ENCODE measurements at places on chromosomes 4 and X. TPM values are rescaled to one million over a fixed set of nuclear protein-coding genes. Genes with fewer than 3 reads are reported as not detected.
A peak's percentile ranks its signal among the peaks of the same experiment; 100 is the strongest.

Gene CLDN2
- total RNA-seq, result not detected

Gene SOX3
- total RNA-seq, result not detected

DNA sequence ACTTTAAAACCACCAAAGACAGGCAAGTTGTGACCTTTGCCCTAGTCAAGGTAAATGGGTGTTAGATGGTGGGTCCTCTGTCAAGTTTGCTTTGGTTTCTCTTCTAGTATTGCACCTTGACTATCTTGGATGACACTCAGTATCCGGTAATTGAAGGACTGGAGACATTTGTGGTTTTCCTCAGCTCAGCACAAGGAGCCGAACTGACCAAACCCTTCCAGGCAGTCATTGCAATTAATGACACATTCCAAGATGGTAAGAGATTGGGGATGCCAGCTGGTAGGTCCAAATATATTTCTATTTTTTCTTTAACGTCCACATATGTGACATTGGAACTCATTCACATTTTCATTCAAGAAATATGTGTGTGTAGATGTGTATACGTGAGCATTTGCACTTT is 69.3 kb upstream of the ANXA3 start:
- no peak overlapping the region for H3K4me3 ChIP-seq
- H3K27ac ChIP-seq, result no peak overlapping the region
- H3K27me3 ChIP-seq, result peaks cover 41% of the 10 kb centered on the region
- H3K36me3 ChIP-seq, result no peaks in the 10 kb centered on the region
- DNase-seq, result no peak

DNA sequence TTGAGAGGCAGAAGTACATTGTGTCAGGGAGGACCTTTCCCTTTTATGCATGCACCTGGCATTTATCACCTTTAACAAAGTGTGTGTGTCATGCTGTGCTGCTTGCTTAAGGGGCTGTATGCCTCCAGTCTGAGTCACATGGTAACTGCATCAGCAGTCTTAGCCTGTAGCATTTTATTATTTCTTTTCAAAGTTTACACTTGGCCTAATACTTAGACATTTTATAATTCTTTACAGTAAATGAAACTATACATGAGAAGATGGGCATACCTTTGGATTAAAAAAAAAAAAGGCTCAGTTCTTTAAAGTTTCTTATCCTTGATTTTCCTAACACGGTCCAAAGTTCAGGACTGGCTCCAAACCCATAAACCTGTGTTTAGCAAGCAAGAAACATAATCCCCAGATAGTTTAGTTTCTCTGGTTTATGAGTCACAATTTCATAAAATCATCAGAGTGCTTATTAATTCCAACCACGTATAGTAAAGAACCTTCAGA is 14.6 kb downstream of the NPNT start:
- H3K36me3 ChIP-seq, result no peaks in the 10 kb centered on the region
- no peak overlapping the region for H3K4me3 ChIP-seq
- H3K4me1 ChIP-seq, result no peaks in the 10 kb centered on the region
- peaks cover 14% of the 10 kb centered on the region for H3K27me3 ChIP-seq

DNA sequence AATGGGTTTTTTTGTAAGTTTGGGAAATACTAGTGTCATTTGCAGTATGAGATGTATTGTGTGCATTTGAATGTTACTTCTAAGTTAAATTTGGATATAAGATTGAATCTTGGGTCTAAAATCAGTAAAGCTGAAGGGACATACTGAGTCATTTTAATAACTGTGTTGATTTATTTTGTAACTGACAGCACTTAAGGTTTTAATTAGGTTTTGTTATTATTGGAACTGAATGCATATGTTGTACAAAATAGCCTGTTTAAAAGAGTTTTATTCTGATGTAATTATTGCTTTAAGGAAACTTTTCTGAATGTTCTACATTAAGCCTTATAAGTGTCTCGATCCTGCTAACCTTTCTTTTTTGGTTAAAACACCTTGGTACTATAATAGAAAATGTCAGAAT is 396.6 kb downstream of the MAPK10 start:
- no peaks in the 10 kb centered on the region for H3K27me3 ChIP-seq
- no peak for DNase-seq
- H3K36me3 ChIP-seq, result no peaks in the 10 kb centered on the region
- no peaks in the 10 kb centered on the region for H3K4me1 ChIP-seq

Gene RNF128
- not detected for total RNA-seq

- H3K27me3 ChIP-seq, result no peaks in the 10 kb centered on the region
- no peaks in the 10 kb centered on the region for H3K36me3 ChIP-seq
- no peak for DNase-seq
Measured at GRCh38 chr4:129748991-129749390, 653.0 kb downstream of the C4orf33 start.

DNA sequence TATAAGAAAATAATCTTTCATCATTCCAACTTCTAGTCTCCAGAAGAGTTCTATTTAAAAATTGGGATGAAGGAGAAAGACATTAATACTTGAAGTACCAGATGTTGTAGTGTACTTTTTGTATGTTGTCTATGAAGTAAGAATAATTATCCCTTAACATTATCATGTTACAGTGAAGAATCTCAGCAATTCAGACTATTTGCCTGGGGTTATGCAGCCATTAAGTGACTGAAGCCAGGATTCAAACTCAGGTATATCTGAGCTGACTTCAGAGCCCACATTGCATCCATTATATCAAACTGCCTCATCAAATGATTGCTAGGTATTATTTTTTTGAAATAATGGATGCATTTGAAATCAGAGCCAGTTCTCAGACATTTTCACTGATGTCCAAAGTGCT is 76.1 kb upstream of the FHDC1 start:
- H3K4me1 ChIP-seq, result no peaks in the 10 kb centered on the region
- H3K4me3 ChIP-seq, result no peak overlapping the region
- no peak overlapping the region for H3K27ac ChIP-seq
- no peaks in the 10 kb centered on the region for H3K36me3 ChIP-seq
- DNase-seq, result no peak

Gene SLC25A31
- not detected for total RNA-seq

- H3K4me1 ChIP-seq, result peaks cover 7% of the 10 kb centered on the region
- peaks cover 15% of the 10 kb centered on the region for H3K27me3 ChIP-seq
- no peaks in the 10 kb centered on the region for H3K36me3 ChIP-seq
- no peak overlapping the region for H3K27ac ChIP-seq
Measured at GRCh38 chr4:112767386-112767785, 130.4 kb downstream of the LARP7 start.

- H3K27ac ChIP-seq, result peak overlapping the region; percentile 14
- no peak for DNase-seq
- peaks cover 2% of the 10 kb centered on the region for H3K36me3 ChIP-seq
Measured at GRCh38 chrX:124005228-124005627, 43.7 kb downstream of the STAG2 start.

DNA sequence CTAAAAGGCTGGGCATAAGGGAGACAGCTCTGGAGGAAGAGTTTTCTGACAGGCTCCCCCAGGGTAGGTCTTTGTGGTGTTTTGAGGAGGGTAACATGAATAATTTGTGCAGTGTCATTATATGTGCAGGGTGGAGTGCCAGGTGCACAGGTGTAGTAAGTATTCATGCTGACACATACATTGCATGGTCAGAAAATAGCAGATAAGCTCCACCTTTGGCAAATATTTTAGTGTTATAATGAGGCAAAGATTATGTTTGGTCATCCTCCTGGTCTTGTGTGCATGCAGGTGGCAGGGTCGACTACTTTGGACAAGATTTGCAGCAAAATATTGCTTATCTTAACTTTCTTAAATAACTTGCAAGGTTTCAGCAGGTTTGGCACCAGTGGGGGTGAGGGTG is 910.4 kb upstream of the PCDH10 start:
- H3K4me3 ChIP-seq, result no peak overlapping the region
- no peak overlapping the region for H3K27ac ChIP-seq
- no peaks in the 10 kb centered on the region for H3K4me1 ChIP-seq
- no peaks in the 10 kb centered on the region for H3K27me3 ChIP-seq
- no peak for DNase-seq
- no peaks in the 10 kb centered on the region for H3K36me3 ChIP-seq

DNA sequence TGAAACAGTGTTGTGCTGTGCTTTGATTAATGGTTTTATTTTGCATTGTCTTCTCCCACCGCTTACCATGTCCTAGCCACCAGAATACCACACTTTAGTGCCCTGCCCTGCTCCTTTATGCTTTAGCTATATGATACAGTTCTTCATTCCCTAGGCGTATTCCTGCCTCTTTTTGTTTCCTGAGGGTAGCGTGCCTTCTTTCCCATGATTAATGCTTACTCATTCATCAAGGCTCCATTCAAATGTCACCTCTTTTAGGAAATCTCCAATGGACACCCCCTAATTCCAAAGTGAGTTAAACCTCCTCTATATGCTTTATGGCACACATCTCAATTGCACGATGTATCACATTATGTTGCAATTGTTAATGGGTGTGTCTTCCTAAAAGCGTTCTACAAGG is 46.3 kb downstream of the SPANXD start:
- no peak overlapping the region for H3K4me3 ChIP-seq
- no peak overlapping the region for H3K27ac ChIP-seq
- H3K27me3 ChIP-seq, result no peaks in the 10 kb centered on the region
- no peaks in the 10 kb centered on the region for H3K4me1 ChIP-seq
- H3K36me3 ChIP-seq, result no peaks in the 10 kb centered on the region

- H3K4me3 ChIP-seq, result no peak overlapping the region
- H3K27me3 ChIP-seq, result peaks cover 6% of the 10 kb centered on the region
Measured at GRCh38 chr4:99594818-99595217, 20.2 kb downstream of the MTTP start.

- no peaks in the 10 kb centered on the region for H3K27me3 ChIP-seq
- peaks cover 2% of the 10 kb centered on the region for H3K36me3 ChIP-seq
- peaks cover 13% of the 10 kb centered on the region for H3K4me1 ChIP-seq
- DNase-seq, result no peak
- no peak overlapping the region for H3K27ac ChIP-seq
- no peak overlapping the region for H3K4me3 ChIP-seq
Measured at GRCh38 chrX:53128097-53128749, 34.3 kb downstream of the KANTR start.

GRCh38 chr4:123536225-123536624 is 139.6 kb downstream of the SPRY1 start:
- peaks cover 6% of the 10 kb centered on the region for H3K4me1 ChIP-seq
- DNase-seq, result no peak
- peaks cover 3% of the 10 kb centered on the region for H3K36me3 ChIP-seq
- H3K4me3 ChIP-seq, result no peak overlapping the region
- no peak overlapping the region for H3K27ac ChIP-seq

DNA sequence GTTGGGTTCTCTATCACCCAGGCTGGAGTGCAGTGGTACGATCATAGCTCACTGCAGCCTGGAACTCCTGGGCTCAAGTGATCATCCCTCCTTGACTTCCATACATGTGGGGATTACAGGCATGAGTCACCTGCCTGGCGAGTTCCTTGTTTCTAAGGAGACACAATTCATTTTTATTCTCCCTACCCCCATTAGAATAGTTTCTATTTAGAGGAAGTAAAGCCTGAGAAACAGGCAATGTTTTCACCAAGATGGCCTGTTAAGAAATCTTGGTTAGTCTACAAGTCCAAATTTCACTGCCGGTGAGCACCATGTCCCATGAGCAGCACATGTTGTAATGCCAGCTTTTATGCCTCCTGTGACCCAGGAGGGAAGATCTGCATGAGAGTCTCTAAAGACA is 5.7 kb downstream of the CYBB start:
- peak overlapping the region; percentile 81 for H3K27ac ChIP-seq
- H3K4me3 ChIP-seq, result no peak overlapping the region
- DNase-seq, result no peak
- no peaks in the 10 kb centered on the region for H3K36me3 ChIP-seq
- no peaks in the 10 kb centered on the region for H3K27me3 ChIP-seq

Gene GUCY1A1
- total RNA-seq, result 0.85 TPM

DNA sequence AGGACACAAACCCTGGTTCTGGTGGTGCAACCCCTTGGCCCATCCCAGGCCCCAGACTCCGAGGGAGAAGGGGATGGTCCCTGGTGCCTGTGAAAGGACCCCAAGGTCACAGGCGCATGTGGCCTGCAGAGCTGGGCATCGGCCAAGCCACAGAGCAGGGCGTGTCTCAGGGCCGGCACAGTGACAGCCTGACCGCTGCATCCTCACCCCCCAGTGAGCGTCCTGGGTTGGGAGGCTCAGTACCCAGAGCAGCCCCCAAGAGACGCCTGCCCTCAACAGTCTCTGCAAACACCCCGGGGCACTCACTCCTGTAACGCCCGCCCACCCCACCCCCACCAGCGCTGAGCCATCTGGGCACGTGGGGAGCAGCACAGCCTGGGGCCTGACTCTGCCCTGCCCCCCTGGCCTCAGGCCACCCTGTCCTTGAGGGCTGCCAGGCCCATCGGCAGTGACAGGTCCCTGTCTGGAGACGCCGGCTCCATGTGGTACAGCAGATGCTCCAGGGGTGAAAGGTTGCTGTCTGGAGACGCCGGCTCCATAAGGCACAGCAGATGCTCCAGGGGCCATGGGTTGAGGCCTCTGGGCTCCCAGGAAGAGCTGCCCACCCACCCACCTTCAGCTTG is 24.5 kb upstream of the CPLX1 start:
- no peaks in the 10 kb centered on the region for H3K4me1 ChIP-seq
- H3K27ac ChIP-seq, result no peak overlapping the region
- H3K27me3 ChIP-seq, result no peaks in the 10 kb centered on the region
- H3K4me3 ChIP-seq, result no peak overlapping the region

DNA sequence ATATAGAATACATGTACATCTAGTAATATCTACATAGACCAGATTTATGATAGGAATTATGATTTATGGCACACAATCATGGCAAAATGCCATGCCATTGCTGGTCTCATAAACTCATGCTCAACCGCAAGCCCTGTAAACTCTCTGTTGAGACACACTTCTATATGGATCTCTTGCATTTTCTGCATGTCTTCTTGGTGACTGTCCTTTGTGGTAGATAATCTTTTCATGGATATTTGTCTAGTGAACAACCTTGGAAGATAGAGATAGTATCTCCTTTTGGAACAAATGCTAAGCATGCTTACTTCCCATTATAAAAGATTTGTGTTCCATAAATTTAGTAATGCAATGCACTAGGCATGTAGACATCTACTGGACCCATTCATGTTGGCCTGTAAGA is 328.0 kb downstream of the NAF1 start:
- no peak for DNase-seq
- no peak overlapping the region for H3K4me3 ChIP-seq
- H3K4me1 ChIP-seq, result no peaks in the 10 kb centered on the region
- no peaks in the 10 kb centered on the region for H3K36me3 ChIP-seq
